Activated naive CD4-positive, alpha-beta T cell (primary cell): ENCODE measurements at places on chromosomes 2 and 18.

DNA sequence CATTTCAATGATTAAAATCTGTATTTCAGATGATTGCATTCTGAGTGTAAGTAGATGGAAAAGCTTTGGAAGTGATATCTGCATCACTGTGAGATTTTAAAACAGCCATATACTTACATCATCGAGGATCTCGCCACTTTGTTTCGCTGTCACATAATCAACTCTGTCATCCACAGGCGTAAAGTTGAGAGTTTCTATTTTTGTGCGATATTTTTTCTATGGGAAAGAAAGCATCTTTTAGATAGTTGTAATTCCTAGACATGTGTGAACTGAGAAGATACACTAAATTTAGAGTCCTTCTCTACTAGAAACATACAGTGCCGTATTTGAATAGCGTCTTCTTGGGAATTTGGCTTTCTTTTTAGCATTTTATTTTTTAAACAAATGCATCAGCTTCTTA is 158.8 kb downstream of the RIF1 start:
- DNase-seq: no peak

DNA sequence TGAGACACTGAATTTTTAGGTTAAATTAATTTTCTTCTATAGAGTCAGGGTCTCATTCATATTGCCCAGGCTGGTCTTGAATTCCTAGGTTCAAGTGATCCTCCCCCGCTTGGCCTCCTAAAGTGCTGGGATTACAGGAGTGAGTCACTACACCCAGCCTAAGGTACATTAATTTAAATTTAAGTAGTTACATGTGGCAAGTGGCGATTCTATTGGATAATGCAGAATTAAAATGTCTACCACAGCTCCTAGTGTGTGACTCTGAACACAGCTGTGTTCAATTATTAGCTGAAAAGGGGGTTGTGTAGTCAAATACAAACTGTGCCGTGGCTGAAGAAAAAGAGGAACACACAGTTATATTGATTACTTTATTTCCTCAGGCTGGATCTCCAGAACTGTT is 2.2 kb upstream of the CAD start:
- no peak for DNase-seq

DNA sequence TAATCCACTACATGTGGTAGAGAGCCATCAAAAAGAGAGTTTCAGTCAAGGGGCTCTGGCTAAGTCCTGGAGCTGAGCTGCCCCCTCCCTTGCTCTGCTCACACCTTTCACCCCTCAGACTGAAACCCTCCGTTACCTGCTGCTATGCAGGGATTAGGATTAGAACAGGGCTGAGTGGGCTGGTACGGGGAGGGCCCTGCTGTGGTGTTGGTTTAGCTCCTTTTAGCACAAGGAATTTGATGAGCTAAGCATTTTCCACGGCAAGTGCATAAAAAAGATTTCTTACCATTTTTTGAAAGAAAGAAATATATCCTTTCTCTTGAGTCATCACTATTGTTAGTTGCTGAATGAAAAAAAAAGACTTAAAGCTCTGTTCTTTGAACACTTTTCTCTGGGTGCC is 46.3 kb downstream of the TCF7L1 start:
- no peak for DNase-seq

- DNase-seq: no peak
These were observed 284.5 kb downstream of the MTX2 start for GRCh38 chr2:176553685-176554100.

DNA sequence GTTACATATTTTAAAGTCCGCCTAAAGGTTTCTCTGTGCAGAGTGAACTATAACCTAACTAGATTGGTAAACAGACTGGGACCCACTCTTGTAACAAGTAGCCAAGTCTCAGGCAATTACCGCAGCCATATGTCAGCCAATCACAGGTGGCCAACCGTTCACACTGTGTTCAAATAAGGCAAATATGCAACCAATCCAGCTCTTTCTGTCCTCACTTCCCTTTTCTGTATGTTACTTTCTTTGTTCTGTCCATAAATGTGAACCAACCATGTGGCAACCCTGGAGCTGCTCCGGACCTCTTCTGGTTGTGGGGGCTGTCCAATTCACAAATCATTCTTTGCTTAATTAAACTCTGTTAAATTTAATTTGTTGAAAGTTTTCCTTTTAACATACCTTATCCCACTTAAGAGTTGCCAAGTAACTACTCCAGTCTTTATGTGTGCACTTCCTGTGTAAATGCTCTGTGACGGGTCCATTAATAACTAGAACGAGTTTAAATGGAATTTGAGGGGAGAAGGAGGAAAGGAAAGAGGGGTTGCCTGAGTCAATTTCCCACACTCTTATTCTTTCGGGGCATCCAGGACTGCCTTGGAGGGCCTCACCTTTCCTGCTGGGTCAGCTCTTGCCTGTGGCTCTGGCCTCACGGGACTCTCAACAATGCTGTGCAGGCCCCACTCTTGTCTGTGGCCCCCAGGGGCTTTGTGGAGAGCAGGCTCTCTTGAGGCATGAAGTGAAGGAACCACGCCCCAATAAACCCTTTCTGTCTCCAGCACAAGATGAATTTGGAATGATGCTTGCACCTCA is 6.6 kb upstream of the RPL37A start:
- DNase-seq: no peak

- no peak for DNase-seq
These were observed 42.4 kb downstream of the CYB5A start for GRCh38 chr18:74249181-74249968.

GRCh38 chr2:11582612-11582861 is 48.7 kb downstream of the GREB1 start:
- no peak for DNase-seq

DNA sequence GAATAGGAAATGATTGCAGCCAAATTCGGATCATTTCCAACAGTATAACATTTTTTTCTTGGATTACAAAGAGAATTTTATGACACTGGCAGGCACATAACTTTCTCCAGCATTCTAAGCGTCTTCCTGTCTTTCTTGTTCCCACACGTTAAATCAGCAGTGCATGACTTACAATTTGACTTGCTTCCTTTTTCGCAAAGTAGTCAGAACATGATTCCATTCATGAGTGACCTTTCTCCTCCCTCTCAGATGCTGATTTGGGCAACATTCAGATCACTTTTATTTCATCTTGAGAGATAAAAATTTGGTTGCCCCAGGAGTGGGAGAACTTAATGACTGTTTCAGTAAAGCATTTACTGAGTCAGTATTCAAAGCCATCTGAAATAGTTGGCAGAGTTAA is 858.7 kb upstream of the ACVR2A start:
- no peak for DNase-seq

DNA sequence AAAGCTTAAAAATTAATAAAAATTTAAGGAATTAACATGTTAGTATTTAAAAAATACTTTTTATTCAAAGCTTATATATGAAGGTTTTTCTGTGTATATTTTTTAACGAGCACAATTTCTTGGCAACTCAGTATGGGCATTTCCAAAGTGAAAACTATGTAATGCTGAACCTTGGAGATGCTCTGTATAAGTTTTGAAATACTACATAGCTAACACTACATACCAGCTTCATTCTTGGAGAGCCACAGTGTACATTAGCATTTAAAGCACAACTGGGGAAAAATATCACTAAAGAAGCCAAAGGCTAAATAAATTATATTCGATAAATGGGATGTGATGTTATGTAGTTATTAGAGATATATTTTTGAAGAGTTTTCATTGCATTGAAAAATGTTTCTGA is 446.5 kb downstream of the CCDC85A start:
- no peak for DNase-seq

- no peak for DNase-seq
These were observed 167.1 kb downstream of the ZFP36L2 start for GRCh38 chr2:43059183-43059897.

- DNase-seq: no peak
These were observed 243.0 kb downstream of the ZNF407 start for GRCh38 chr18:74840492-74841167.

DNA sequence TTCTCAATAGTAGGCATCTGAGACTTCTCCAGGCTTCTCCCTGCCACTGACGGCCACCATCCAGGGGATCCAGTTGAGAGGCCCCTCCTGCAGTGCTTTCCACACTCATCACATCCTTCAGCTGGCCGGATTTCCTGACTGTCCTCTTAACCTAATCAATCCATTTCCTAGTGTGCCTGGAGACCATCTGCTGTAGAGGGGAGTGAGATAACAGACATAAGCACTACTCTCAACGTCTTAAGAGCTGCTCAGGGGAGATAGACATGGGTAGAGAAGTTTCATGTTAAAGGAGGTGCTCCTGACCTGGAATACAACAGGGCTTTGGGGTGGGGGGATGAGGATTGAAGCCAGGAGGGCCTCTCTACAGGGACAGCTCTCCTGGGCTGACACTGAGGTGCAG is 14.2 kb downstream of the SPR start:
- no peak for DNase-seq

- no peak for DNase-seq
These were observed 50.0 kb upstream of the HPCAL1 start for GRCh38 chr2:10252661-10253060.

GRCh38 chr2:111069722-111070121 is 51.0 kb upstream of the BCL2L11 start:
- no peak for DNase-seq

- no peak for DNase-seq
These were observed 35.8 kb downstream of the KATNAL2 start for GRCh38 chr18:46953195-46953594.

- DNase-seq: no peak
These were observed 6.2 kb upstream of the TSPYL6 start for GRCh38 chr2:54262015-54262765.

DNA sequence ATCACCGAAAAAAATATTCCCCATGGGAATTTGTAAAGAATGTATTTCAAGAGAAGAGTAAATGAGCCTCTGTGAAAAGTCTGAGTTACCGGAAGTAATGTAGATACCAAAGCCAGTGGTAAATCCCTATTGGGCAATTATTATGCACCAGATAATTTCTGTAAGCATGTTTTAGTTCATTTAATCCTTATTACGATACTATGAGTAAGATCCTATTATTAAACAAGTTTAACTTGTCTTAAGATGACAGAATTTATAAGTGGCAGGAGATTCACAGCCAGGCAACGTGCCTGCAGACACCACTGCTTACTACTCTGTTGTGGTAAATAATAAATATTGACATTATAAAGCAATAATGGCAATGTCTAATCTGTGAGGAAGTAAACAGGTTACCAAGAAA is 280.8 kb upstream of the RGPD4 start:
- DNase-seq: no peak

- DNase-seq: no peak
These were observed 101.5 kb downstream of the FHOD3 start for GRCh38 chr18:36399055-36399454.

DNA sequence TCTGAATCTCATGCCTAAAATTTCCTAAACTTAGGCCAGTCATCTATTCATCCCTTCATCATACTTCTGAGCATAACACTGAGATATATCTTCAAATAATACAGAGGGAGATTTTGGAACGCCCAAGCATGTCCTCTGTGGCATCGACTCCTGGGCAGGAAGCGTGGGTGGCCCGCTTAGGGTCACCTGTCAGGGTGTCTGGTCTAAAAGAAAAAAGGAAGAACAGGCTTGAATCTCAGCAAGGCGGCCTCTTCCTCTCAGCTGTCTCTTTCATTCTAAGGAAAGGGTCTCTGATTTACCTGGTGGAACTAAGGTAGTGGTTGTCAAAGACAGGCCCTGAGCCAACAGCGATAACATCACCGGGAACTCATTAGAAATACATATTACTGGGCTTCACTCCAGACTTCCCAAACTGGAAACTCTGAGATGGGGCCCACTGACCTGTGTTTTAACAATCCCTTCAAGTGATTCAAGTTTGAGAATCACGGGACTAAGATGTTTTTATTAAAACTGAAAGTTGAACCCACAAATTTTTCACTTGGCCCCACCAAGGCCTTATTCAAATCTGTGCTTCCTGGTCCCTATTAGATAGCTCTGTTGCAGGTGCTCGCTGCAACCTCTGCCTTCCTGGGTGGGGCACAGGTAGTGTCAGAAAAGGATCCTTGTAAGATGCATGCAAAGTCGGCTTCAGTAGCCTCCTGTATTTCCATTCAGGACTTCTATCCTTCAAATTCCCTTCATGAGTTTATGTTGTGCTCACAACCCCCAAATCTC is 162.3 kb upstream of the CCDC68 start:
- no peak for DNase-seq

DNA sequence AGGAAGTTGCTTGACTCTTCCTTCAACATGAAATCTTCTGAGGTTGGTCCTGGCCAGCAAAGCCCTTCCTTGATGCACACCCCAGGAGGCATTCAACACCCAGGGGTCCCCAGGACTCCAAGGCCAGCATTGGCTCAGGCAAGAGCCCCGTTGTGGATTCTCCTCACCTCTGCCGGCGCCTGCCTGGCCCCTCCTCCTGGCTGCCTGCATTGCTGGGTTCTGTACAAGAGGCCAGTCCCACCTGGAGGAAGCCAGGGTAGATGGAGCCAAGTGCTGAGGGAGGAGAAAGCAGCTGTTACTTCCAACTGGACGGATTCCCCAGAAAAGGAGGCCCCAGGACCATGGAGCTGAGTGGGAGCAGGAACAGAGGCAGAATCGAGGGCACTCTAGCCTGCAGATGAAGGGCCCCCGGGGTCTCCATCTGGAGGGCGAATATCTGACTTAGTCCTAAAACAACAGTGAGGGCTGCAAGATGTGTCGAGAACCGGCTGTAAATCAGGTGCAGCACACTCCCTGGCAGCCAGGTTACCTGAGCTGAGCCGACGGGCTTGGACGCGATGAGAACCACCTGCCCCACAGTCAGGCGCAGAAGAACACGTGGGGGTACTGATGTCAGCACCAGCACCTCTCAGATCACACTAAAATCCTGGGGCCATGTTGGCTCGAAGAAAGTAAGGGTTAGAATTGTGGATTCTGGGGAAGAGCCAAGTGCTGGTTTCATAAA is 399.6 kb upstream of the SALL3 start:
- DNase-seq: no peak

GRCh38 chr2:207722773-207723424 is 11.5 kb downstream of the CCNYL1 start:
- no peak for DNase-seq

DNA sequence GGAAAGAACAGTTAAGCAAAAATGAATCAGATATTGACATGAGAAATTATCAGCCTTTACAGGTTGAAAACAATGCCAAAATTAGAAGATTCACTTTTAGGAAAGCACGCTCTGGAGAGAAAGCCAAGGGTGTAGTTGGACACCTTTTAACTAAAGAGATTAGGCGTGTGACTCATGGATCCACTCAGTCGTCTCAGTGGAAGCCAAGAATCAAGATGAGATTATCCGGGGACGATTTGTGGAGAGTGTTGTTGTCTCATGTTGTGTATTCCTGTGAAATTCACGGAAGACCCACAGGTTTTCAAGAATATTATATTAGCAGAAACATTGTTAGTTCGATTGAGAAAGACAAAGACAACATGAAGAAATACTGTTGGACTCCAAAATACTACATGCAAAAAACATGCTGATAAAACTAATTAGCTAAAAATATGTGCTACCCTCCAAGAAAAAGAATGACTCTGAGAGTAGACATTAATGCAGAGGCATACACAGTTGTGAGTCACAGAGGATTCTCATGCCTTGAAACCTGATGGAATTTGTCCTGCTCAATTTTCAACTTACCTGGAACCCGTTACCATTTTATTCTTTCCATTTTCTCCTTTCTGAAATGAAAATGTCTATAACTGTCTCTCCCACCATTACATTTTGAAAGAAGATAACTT is 192.1 kb upstream of the RND3 start:
- no peak for DNase-seq

- no peak for DNase-seq
These were observed 54.2 kb downstream of the INPP4A start for GRCh38 chr2:98498703-98499440.
